Right renal cortex interstitium (tissue), 3 donors: ENCODE measurements at places on chromosomes 7 and 10. TPM values are rescaled to one million over a fixed set of nuclear protein-coding genes. Genes with fewer than 3 reads are reported as not detected.

The NUTM2E gene
- polyA plus RNA-seq = not detected

GRCh38 chr10:109956454-109957091, 33.3 kb upstream of the XPNPEP1 start:
- no peak for DNase-seq

GRCh38 chr7:43199371-43200160, 87.1 kb downstream of the HECW1 start:
- no peak for DNase-seq

DNA sequence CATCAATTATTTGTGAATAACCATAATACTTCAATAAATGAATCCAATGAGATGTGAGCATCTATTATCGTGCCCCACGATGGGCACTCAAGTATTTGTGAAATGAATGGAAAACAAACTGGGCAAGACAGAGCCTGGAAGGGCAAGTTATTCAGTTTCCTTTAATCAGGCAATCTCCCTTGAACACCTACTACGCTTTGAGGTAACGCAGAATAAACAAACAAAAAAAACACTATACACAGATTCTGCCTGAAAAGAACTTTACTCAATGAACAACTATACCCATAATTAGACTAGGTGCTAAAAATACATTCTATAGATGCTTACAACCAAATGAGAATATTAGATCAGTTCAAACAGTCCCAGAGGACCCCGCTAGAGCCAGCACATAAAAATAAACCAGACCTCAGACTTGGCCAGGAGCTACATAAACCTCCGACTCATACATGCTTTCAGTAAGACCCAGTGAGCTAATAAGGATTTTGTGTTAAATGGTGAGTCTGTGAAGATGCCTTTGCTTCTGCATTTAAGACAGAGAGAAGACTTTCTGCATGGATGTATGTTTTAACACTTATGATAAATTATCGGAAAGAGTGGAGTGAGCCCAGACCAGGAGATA, 121.3 kb downstream of the MPP7 start:
- DNase-seq = no peak

DNA sequence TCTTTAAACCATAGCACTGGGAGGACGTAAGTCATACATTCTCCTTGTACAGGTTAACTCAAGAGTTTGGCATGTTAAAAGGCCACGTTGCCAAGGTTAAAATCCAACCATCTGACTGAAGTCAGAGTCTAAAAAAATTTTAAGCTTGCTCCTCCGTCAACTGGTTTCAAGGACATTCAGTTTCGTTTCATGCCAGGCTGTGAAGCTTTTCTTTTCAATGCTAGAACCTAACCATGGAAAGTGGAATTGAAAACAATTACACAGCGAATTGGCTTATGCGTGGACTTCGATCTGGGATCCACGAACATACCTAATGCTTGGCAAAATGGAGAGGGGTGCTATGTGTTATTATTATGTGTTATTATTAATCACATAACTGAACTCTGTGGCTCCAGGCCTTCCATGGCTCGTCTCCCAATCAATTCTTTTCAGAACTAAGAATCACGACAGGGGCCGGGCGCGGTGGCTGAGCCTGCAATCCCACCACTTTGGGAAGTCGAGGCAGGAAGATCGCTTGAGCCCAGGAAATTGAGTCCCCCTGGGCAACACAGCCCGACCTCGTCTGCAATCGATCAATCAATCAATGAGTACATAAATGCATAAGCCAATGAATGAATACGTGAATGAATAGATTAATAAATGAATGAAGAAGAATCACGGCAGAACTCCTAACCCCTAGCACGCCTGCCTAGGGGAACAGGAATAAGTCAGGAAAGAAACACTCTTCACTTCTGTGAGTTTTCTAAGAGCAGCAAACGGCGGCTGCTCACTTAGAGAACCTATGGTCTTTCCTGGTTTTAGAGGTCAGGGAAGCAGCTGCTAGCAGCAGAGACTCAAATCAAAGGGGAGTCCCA, 733 bp upstream of the ARL5B start:
- no peak for DNase-seq

- no peak for DNase-seq
Observed at GRCh38 chr7:114916261-114916892, 5.5 kb upstream of the MDFIC start.
